ENCODE measurements at places on chromosomes 1 and 21.

- ATAC-seq, result no peak
Observed at GRCh38 chr1:187306710-187307415, 478.1 kb downstream of the PLA2G4A start.

DNA sequence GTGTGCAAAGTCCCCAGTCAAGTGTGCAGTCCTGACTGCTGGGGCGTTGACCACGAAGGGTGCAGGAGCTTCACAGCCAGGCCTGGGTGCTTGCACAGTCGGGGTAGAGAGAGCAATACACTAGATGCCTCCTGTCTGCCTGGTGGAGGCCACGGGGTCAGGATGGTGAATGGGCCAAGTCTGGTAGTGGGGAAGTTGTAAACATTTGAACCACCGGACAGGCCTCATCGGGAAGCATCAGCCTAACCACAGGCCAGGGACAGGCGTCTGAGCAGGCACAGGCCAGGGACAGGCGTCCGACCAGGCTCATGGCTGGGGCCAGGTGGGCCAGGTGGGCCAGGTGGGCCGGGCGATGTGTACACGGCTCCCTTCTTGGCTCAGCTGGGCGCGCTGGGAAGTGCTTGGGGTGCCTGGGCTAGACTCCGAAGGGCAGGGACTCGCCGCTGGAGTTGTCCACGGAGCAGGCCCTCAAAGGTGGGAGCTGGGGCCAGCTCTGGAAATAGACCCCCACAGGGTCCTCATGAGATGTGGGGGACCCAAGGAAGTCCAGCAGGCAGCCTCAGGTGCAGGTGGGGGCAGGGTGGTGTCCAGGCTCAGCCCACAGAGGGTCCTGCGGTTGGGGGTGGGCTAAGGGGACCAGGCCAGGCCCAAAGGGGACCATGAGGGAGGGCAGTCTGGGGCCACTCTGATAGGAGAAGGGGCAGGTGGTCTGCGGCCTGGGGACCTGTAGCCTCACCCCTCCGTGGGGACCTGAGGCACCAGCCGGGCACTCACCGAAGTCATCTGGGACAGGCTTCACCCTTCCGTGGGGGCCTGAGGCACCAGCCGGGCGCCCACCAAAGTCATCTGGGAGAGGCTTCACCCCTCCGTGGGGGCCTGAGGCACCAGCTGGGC is 15.0 kb downstream of the COL6A1 start:
- ATAC-seq, result no peak

GRCh38 chr1:197775282-197776262 is at the start of gene DENND1B:
Gene DENND1B, minus strand, starts transcription at chr1:197775480. Its CDS starts 325 bp downstream, at chr1:197775155.
- peak; percentile 75 for ATAC-seq

DNA sequence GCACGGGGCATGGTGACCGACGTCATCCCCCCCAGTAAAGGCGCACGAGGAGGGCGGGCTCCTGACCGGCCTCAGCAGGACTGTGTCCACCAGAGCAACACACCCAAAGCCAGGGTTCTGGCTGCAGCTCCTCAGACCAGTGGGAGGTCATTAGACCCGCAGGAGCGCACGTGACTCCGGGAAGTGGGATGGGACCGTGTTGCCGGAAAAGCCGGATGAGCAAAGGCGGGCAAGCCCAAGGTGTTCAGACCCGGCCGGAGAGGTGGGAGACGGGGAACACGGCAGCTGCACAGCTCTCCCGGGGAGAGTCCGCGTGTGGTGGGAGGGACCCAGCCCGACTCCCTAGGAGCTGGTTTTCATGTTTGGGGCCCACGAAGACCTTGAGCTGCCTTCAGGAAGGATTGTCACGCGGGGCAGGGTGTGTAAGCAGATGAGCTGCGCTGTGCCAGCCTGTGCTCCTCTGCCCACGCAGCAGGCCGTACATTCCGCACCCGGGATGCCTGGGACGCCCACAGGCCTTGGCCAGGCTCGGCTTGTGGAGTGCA is 20.6 kb upstream of the TRAPPC10 start:
- no peak for ATAC-seq

DNA sequence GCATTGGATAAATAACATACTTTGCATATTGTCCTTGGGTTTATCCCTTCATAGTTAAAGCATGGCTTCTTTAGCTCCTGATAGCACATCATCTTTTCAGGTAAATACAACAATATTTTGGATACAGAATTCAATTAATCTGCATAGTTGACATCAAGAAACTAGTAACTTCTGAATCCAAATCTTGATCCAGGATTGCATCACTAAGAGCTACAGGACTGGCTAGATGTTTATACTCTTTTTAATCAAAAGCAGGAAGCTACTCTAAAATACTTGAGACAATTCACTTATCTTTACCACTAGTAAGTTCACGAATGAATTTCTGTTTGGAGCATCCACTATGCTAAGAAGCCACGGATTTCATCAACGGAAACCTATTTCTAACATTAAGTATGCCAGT is 54.2 kb upstream of the SLC44A3 start:
- no peak for ATAC-seq

All from motor neuron (in vitro differentiated cells).